Activated CD4-positive, alpha-beta T cell treated with anti-CD3 and anti-CD28 coated beads for 36 hours (primary cell): ENCODE measurements at places on chromosomes 5 and 9.

DNA sequence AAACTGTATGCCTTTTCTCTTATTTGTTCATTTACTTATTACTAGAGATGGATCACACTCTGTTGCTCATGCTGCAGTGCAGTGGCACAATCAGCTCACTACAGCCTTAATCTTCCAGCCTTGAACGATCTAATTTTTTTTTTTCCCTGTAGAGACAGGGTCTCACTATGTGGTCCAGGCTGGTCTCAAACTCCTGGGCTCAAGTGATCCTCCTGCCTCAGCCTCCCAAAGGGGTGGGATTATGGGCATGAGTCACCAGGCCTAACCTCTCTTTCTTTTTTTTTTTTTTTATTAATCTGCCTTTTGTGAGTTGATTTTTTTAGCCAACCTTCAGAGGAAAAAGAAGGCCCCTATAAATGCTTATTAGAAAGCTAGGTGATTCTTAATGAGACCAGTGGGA lies 303.0 kb downstream of the FBXL17 start:
- DNase-seq: no peak

DNA sequence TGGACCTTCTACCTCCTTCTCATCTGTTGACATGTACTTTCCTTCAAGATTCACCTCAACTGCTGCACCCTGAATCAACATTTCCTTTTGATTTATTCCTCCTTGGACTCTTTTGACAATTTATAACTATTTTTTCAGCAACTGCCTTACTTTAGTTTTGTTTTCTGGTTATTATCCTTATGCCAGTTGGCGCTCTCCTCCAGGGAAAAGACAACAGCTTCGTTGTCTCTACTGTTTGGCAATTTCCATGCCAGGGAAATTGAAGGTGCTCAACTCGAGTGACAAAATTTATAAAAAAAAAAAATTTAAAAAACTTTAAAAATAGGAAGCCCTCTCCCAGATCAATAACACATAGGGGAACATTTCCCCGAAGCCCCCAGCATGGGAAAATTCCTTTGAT lies 549.2 kb upstream of the DMAC1 start:
- DNase-seq: no peak

- no peak for DNase-seq
These were observed at the start of gene PDE6A for GRCh38 chr5:149944666-149945065. Gene PDE6A (minus strand): TSS chr5:149944793. CDS start chr5:149944673, 120 bp downstream.

- no peak for DNase-seq
These were observed 119.0 kb downstream of the FBXL7 start for GRCh38 chr5:15618938-15619337.

DNA sequence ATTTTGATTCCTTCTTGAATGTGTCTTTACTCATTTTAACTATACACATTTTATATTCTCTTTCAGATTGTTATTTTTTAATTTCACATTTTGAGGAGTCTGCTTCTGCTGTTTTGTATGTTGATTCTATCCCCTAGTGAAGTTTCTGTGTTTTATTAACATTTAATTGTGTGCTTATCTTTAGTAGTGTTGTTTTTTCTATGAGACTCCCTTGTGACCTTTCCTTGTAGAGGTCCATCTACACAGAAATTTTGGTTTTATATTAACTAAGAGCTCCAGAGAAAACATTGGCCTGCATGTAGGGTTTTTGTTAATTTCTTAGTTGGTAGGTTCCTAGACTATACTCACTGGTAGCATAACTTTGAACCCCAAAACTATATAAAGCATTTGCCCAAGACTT lies 35.4 kb upstream of the IL13 start:
- DNase-seq: no peak

DNA sequence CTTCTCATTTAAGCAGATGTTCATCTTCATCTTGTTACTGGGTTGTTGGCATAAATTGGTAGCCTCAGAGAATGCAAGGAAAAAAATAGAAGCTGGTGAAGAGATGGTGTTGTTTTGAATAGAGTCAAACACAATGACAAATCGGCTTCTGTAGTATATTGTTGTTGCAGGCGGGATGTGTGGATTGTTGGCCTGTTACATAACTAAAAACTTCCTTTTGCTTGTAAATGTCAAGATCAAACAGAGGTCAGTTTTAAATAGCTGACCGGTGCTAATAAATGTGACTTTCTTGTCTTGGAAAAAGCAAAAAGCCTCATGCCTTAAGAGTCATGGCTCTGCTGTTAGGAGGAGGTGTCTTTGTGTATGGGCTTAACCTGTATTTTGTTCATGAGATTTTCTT lies 59.2 kb downstream of the CCDC192 start:
- no peak for DNase-seq

DNA sequence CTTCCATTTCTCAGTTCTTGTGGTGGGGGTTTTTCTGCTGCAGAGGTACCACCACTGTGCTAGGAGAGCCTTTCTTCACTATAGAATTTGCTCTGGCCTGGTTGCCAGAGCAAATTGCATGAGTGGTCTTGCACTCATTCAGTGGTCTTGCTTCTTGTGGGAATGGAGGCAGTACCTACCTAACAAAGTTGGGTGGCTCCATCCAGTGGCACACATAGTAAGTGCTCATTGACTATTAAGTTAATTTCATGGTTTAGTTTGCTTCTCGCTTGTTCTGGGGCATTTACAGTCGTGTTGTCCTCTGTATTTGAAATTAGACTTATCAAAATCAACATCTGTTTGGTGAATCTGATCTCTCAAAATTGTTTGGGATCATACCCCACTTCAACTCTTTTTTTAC lies 23.0 kb downstream of the SLC28A3 start:
- peak; percentile 27 for DNase-seq

- DNase-seq: no peak
These were observed 65.3 kb downstream of the NDST1 start for GRCh38 chr5:150573216-150573615.

GRCh38 chr5:65893749-65894430 lies 32.5 kb upstream of the ERBIN start:
- no peak for DNase-seq

- no peak for DNase-seq
These were observed 304.4 kb upstream of the KIF2A start for GRCh38 chr5:62001640-62002039.

DNA sequence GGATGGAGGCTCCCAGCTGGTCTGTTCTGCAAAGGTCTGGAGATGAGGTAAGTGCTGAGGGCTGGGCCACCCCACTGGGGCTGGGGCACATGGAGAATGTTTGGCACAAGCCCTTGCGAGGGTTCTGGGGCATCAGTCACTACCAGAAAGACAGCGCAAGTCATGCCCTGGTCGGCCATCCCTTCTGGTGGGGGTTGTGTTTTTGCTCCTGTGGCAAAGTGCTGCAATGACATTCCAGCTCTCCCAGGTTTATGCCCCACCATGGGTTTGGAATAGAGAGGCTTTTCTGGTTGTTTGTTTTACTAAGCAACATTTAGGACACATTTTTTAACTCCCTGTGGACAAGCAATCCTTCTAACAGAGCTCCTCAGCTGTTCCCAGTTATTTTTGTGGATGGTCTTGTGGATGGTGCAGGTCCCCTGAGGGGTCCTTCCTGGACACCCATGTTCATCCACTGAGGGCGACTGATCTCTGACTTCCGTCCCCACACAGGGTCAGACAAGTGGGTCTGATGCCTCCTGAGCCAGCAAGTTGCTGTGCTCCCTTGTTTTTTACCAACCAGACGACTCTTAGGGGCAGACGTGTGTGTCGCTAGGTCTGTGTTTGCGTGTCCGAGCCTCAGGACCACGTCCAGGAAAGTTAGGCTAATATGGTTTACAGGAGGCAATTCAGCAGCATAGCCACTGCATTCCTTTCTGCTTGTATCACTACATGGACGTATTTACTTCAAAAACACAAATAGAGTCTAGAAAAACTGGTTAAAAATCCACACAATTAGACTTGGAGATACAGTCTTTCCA lies 64.9 kb upstream of the ECM2 start:
- DNase-seq: no peak

- DNase-seq: no peak
These were observed 68.2 kb upstream of the CHD1 start for GRCh38 chr5:98997000-98997399.

DNA sequence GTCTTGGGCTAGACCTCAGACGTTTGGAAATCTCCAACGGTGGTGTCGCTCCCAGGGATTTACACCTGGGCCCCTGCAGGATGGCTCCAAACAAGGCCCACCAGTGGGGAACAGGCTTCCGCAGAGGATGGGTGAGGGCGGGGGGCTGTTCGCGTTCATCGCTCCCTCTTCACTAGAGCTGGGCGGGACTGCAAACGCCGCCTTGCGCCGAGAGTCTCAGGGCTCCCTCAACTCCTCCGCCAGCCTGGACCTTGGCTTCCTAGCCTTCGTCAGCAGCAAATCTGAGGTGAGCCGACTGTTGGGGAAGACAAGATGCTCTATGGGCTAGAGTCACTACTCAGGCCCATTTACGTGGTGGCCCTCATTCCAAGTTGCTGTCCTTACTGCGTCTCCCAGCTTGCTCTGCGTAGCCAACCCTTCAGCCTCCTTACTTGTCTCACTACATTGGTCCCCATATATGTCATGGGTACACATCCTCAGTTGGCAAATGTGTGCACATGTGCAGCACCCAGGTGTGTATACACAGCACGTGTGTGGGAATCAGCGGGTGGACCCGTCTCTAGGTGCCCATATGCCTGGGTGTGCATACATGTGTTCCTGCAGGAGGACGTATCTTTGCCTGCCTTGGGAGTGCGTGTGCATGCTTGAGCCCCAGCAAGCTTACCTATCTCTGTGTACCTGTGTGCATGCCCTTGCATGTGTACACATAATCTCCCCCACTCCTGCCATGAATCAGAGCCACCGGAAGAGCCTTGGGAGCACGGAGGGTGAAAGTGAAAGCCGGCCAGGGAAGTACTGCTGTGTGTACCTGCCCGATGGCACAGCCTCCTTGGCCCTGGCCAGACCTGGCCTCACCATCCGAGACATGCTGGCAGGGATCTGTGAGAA lies 10.5 kb downstream of the RGS14 start:
- no peak for DNase-seq

GRCh38 chr9:37398464-37399025 lies 24.0 kb upstream of the GRHPR start:
- DNase-seq: no peak

GRCh38 chr5:172342918-172343317 lies 59.4 kb upstream of the UBTD2 start:
- DNase-seq: no peak

DNA sequence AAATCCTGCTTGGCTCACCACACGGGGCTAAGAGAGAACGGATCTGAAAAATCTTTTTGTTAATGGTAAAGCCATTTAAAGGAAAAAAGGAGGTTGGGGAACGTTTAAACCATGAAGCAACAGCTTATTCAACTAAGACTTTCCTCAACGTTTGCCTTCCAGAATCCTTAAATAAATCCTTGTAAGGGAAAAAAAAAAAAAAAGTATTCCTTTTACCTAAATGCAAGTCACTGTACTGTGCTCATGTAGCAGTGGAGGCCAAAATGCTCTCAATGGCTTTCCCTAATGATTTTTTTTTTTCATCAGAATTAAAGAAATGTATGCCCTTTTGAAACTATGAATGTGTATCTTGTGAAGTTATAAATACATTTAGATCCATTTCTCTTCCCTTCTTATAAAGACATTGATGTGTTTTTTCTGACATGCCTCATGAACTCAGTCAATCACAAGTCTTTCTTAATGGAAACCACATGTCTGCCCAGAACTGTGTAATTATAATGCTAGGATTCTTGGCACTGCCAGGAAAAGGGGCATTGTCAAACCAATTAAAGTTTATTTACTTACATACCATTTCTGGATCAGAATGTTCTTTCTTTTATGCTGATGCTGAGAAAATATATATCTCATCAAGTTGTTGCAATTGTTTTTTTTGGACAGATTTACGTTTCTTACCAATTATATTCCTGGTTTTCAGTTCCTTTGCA lies 107.5 kb downstream of the EBF1 start:
- no peak for DNase-seq

DNA sequence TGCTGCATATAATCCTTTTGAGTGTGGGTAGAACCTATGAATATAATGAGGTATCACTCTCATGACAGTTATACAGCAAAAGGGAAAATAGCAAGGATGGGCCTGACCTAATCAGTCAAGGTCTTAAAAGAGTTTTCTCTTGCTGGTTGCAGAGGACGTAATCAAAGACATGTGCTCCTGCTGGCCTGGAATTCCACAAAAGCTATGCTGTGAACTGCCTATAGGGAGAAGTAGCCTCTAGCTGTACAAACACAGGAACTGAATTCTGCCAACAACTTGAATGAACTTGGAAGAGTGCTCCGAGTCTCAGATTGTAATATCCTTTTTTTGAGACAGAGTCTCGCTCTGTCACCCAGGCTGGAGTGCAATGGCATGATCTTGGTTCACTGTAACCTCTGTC lies 195.6 kb downstream of the PLK2 start:
- no peak for DNase-seq

GRCh38 chr5:127377651-127378050 lies 87.1 kb downstream of the MEGF10 start:
- DNase-seq: no peak

DNA sequence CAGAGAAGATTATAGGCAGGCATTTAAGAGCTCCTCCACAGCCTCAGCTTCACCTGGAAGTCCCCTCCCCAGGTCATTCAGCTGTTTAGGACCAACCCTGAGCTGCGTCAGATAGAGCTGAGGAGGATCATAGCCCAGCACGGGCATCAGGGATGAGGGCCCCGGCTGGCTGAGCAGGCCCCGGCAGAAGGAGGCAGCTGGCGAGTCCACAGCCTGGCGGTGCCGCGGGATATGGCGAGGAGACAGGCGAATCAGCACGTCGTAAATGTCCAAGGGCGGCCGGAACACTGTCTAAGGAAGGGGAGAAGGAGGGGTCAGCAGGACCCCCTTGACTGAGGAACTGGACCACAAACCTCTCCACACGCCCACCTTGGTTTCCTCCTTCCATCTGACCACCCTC lies 10.6 kb downstream of the NOL6 start:
- no peak for DNase-seq

- no peak for DNase-seq
These were observed 26.2 kb downstream of the PTCD2 start for GRCh38 chr5:72346398-72346797.

DNA sequence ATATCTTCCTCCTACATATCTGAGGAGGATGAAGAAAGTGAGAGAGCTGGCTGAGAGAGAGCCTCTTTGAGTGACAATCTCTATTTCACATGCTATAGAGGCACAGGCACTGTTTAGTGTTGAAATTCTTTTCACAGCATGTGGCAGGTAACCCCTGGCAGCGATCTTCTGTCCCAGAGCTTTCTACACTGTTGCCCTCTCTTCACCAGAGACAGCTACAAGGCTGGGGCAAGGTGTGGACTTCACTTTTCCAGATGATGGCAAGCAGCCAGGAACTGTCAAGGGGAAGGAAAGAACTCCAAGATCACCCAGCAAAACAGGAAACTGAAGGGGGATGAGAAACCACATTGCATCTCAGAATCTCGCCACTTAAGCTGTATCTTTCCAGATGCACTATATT lies 205.2 kb downstream of the CAAP1 start:
- DNase-seq: no peak
